NCI-H1436 treated with DMSO at 0.1 percent for 48 hours (cell line): ENCODE measurements at places on chromosomes 11 and 22.

- no peak for DNase-seq
Observed at GRCh38 chr11:88414385-88414861, 76.9 kb upstream of the CTSC start.

GRCh38 chr22:37188901-37189466 lies 937 bp upstream of the C1QTNF6 start:
- no peak for DNase-seq

- no peak for DNase-seq
Observed at GRCh38 chr11:1341928-1342524, 32.6 kb upstream of the TOLLIP start.

GRCh38 chr11:120704256-120704750 lies 192.8 kb downstream of the GRIK4 start:
- no peak for DNase-seq

- no peak for DNase-seq
Observed at GRCh38 chr11:118136801-118137200, 15.8 kb downstream of the SCN4B start.

DNA sequence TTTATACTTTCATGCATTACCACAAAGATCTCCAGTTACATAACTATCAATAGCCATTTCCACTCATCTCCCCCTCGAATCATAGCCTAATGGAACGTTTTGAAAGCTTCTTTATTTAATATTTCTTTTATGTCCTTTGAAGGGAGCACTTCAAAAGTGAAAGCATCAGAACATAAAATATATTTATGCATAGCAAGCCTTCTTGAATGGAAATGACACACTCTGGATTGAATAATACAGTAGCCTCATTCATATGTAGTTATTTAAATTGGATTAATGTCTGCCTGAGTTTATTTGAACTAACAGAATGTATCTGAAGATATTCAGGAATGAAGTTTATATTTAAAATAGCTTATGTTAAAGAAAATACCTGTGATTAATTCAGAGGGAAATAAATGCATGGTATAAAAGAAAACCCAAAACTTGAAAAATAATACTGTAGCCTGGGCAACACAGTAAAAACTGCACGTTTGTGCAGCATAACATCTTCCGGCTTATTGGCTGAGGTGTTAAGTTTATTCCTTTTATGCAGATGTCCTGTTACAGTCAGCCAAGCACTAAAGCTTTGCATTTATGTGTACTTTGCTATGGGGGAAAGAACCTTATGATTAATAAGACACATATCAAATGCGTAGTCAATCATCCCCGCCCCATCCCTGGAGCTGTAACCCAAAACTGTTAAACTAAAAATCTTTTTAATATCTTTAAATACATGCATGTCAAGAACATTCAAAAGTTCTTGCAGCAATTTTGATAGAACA lies 22.0 kb downstream of the OOSP3 start:
- no peak for DNase-seq

DNA sequence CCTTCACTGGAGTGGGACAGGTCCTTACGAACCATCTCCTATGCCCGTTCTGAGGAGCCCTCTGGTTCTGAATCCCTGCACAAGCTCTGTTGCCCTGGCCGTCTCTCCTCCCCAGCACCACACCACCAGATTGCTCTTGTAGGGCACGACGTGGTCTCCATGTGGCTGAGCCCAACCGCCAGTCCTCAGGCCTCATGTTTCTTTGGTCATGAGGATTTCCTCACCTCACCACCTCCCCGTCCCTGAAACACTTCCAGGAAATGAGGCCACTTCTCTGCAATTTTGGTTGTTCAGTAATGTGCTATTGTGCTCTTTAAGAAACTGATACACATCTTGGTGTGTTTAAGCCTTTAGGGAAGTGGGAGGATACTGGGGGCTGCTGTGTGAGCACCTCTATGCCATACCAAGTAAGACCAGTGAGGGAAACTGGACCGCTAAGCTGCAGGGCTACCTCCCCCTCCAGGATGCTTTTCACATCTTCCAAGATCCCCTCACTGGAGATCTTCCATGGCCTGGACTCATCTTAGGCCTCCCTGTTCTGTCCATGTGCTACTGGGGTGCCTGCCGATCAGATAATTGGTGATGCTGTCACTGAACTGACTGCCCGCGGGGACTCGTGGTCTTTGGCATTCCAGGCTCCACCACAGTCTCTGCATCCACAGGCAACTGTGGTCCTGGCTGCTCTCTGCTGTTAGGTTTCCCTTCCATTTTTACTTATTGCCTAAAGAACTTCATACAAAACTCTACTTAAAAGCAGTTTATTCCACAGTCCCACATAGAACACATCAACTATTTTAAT lies 21.9 kb downstream of the DRICH1 start:
- no peak for DNase-seq
